ENCODE measurements at places on chromosomes 12 and 14. TPM values are rescaled to one million over a fixed set of nuclear protein-coding genes. Genes with fewer than 3 reads are reported as not detected.
A peak's percentile ranks its signal among the peaks of the same experiment; 100 is the strongest.

GRCh38 chr12:112577473-112578329 lies 159.0 kb downstream of the PTPN11 start:
- DNase-seq, result no peak

GRCh38 chr12:64531665-64532334 lies 78.5 kb upstream of the RASSF3 start:
- no peak for DNase-seq

GRCh38 chr12:85280165-85280983 lies at the start of gene ALX1:
Gene ALX1 (plus strand): TSS chr12:85280220. CDS start chr12:85280262, 42 bp downstream.
- DNase-seq, result no peak

- DNase-seq, result peak; percentile 73
These were observed 5.4 kb downstream of the C1QL4 start for GRCh38 chr12:49331380-49332222.

DNA sequence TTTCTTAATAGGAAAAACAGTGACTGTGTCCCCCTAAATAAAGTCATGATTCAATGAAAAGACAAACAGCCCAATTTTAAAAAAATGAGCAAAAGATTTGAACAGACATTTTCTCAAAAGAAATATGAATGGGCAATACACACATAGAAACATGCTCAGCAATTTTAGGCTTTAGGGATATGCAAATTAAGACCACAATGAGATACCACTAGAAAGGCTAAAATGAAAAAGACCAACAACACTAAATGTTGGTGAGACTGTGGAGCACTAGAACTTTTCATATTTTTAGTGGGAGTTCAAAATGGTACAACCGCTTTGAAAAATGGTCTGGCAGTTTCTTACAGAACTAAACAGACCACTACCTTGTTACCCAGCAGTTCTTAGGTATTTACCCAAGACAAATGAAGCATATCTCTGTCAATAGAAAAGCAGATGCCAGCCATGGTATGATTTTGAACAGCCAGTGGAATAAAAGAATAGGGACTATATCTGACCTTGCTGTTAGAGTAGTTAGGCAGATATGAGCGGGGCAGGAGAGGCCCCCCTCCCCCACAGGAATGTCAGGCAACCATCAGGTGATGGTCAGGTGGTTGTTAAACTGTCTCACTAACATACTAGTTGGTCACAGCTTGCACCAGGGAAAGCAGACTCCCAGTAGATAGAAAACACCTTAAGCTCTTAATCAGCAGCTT lies 108.8 kb downstream of the PRKCH start:
- no peak for DNase-seq

- DNase-seq, result no peak
These were observed 439.8 kb upstream of the OR4E1 start for GRCh38 chr14:22113401-22113800.

DNA sequence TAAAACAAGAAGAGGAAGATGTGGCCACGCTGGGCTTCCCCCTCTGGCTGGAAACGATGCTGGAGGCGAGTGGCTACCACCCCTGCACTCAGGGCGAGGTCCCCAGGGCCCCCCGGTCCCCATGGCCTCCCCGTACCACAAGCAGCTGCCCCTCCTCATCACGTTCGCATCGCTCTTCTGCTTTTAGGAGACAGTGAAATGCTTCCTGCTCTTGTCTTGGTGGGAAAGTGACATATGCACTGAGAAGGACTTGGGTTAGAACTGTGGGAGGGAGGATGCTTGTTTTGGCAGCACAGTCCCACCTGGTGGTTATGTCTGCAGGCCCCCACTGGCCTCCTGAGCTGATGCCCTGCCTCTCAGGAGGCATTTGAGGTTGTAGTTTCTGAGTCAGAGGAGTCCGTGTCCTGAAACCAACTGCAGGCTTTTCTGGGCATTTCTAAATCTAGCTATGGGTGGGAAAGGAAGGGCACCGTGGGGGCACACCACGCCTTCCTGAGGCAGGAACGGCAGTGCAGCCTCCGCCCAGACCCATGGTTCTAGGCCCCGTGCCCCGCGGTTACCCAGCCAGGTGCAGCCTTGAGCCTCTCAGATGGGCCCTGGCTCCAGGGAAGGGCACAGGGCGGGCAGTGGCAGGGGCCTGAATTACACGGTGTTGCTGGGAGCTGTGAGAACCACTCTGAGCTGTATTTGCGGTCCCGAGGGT lies 139.3 kb downstream of the ADGRD1 start:
- DNase-seq, result peak; percentile 34

DNA sequence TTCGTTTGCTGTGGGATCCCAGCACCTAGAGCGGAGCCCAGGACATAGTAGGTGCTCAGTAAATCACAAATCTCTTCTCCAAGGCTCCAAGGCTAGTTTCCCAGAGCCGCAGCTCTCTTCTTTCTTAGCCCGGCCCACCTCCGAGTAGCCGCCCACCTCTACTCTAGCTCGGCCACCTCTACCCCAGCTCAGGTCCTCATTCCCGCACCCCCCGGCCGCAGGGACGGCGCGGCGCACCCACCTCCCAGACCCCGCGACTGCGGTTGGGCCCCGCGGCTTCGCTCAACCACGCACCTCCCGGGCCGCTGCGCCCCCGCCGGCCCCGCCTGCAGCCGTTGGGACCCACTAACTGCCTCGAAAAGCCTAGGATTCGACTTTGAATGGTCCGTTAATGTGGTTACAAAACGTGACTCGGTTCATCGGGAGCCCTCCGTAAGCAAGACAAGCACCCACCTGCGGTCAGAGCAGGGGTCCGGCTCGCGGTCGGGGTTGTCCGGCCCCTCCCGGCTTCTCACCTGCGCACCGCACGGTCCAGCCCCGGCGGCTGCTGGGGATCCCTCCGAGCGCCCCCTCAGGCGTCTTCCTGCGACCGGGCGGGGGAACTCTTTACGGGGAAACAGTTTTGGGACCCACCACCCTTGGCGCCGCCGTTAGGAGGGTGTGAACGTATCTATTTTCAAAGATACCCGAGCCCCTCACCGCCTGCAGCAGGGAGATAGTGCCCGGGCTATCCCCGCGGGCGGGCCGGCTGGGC lies at the start of gene SLC2A14:
Gene SLC2A14 (minus strand): TSS at position 350 of the 754 bp plus-strand sequence. CDS start 3,035 bp downstream, outside the sequence.
- DNase-seq, result no peak

TCHP gene
- total RNA-seq, result 7.7 TPM

OR6C2 gene
- total RNA-seq, result not detected

SLC7A8 gene
- 6.7 TPM for total RNA-seq

ACOT4 gene
- total RNA-seq, result 9.9 TPM
